ENCODE measurements at places on chromosomes 1 and 21.

DNA sequence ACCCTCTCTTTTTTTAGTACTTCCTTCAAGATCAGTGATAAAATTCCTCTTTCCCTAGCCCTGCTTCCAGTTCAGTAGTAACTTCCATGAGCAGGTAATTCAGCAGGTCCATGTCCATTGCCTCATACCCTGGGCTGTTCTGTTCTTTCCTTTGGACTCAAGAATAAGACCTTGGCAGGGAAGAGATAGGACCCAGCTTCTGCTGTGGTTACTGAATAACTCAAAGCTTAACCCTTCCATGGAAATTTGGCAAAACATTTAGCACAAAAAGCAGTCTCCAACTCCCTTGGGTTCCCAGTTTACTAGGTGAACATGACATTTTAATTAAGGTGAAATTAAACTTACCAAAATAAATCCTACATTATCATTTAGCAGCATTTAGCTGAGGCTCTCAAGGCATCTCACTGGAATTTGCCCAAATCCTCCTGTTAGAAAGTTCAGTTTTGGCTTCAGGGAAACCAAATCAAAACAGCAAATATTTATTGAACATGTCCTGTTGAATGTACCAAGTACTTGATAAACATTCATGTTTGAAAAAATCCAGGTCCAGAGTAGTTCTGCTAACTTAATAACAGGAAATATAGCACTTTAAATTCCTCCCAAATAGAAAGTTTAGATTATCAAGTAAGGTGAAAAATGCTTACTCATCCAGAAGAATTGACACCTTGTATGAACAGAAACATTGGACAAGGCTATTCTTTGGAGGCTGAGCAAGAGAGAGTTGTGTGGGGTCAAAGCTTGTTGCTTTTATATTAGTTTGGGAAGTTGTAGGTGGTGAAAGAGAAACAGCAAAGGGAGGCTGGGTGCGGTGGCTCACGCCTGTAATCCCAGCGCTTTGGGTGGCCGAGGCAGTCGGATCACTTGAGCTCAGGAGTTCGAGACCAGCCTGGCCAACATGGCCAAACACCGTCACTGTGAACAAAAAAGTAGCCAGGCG lies 8.4 kb upstream of the SERPINC1 start:
- DNase-seq = no peak

DNA sequence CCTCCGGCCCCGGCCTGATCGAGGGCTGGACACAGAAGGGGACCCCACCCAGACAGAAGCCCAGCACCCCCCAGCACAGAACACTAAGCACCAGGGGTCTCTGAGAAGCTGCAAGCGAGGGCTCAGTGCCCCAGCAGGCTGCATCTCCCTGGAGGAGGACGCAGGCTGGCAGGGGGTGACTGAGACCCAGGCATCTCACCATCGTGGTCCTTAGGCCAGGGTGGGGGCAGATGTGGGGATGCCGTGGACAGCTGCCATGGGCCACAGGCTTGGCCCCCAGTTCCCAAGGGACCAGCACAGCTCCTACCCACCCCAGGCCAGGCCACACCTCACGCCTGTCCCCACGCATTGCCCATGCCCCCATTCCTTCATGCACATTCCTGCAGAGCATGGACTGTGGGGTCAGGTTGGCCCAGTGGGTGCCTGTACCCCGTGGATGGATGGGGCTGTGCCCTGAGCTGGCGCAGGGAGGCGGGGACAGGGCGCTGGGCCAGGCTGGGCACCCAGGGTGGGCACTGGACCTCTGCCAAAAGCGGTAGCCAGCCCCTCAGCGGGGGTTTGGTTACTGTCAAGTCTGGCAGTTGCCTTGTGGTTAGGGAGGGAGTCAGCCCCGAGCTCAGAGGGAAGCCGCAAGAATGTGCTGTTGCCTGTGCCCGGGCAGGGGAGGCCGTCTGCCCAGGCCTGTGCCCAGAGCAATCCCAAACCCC lies 61.5 kb downstream of the ARHGEF16 start:
- DNase-seq = no peak

GRCh38 chr21:45251635-45252447 lies 35.9 kb downstream of the POFUT2 start:
- no peak for DNase-seq

GRCh38 chr1:2637442-2638145 lies 4.8 kb upstream of the MMEL1 start:
- no peak for DNase-seq
